ENCODE measurements at places on chromosomes 12 and 14. TPM values are rescaled to one million over a fixed set of nuclear protein-coding genes. Genes with fewer than 3 reads are reported as not detected.
A peak's percentile ranks its signal among the peaks of the same experiment; 100 is the strongest.

Gene SERPINA9
- not detected for total RNA-seq

DNA sequence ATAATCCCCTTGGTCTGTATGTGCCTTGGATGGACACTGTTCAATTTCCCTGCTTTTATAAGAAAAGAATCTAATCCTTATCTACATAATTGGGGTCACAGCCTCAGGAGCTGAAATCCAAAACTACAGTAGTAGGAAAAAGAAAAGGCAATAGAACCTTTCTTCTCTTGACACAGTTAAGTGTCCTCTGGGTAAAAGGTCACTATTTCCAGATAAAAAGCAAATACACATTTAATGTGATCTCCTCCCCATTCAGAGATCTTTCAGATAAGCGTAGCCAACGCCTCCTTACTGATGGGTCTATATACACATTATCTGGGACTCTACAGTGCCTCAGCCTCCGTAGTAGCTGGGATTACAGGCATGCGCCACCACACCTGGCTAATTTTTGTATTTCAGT is 73.4 kb downstream of the CLIP1 start:
- no peak for DNase-seq

Gene RD3L
- total RNA-seq: 11.6 TPM

- peak; percentile 83 for DNase-seq
Observed at GRCh38 chr12:124906606-124907261, 7.7 kb downstream of the UBC start.
